NCI-H345 (cell line): ENCODE measurements at places on chromosomes 11 and 22.

DNA sequence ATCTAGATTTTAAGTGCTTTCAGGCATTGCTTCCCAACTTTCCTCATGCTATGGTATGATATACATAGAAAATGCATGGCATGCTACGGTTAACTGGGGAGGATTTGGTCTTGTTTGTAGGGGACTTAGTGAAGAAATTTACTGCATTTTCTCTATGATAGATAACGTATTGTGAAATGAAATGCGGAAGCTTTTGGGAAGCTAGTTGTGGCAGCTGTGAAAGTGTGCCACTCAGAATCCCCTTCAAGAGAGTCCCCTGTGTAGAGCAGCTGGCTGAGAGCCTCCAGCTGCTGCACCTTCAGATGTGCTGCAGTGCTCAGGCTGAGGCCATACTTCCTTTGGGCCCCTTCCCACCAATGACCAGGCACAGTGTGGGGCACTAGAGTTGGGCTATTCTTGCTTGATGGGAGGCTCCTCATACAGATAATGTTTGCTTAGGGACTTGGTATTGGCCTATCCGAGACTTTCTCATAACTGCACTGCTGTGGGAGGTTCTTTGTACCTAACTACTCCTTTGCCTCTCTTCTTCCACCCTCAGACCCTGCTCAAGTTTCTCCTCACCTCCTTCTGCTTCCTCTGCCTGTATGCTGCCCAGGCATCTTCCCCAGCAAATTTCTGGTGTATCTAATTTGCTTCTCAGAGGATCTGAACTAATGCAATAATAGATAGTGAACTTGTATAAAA lies 67.3 kb downstream of the HIPK3 start:
- DNase-seq, result no peak

GRCh38 chr11:115221461-115222069 lies 282.6 kb downstream of the CADM1 start:
- no peak for DNase-seq

DNA sequence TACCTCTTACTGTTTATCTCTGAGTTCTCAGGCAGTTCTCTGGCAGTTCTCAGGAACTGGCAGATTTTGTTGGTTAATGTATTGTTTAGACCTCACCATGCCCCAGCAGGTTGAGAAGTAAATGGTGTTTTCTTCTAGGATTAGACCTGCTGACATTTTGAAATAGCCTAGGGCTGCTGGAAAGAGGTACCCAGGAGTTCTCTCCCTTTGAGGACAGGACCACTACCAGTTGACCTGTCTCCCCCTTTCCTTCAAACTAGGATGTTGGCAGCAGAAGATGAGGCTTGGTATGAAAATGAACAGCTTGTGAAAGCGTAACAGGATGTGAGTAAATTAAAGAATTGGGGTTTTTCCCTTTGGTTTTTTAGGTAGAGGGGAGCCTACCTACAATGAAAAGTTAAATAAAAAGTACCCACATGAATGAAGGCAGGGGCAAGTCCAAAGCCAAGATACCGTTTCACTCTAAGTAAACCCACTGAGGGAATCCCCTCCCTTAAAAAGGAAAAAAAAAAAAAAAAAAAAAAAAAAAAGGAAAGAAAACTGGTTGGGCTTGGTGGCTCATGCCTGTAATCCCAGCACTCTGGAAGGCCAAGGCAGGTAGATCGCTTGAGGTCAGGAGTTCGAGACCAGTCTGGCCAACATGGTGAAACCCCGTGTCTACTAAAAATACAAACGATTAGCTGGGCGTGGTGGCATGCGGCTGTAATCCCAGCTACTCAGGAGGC lies 96.2 kb downstream of the PDHX start:
- DNase-seq, result no peak

GRCh38 chr11:59206635-59207034 lies 6.1 kb downstream of the MPEG1 start:
- peak; percentile 24 for DNase-seq

GRCh38 chr11:29124470-29124869 lies 892.4 kb downstream of the KCNA4 start:
- DNase-seq, result no peak

- no peak for DNase-seq
Observed at GRCh38 chr11:84372381-84372950, 1086.3 kb upstream of the CCDC90B start.

DNA sequence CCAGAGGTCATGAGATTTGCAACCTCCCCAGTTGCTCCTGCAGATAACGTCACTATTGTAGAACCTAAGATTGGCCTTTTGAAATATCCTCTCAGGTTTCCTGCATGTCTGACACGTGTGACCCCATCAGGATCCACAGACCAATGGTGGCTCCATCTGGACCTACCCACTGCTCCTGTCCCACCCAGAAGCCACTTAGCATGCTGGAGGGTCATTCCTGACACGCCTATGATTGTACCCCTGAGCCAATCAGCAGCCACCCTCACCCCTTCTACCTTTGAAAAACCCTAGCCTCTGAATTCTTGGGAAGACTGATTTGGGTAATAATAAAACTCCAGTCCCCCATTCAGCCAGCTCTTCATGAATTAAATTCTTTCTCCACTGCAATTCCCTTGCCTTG lies 20.1 kb upstream of the NARS2 start:
- DNase-seq, result no peak

DNA sequence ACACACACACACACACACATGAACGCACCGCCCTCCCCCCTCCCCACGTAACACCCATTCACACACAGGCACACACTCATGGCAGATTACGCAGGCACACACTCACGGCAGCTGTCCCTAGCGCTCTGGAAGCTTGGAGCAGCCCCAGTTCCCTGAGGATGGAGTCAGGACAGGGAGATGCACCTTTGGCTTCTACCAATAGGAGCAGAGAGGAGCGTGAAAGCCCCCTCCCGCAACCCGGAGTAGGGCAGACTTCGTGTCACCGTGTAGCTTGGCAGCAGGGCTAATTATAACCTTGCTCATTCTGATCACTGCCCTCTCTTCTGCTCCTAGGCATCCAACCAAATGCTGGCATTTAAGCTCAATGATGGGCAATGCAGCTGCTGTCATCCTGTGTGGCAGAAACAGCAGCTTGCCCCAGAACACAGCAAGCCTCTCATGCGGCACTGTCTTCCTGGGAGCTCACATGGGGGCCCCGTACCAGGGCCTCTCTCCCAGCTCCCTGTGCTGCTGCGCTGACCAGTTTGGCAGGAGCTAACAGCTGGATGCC lies 31.9 kb downstream of the ANKK1 start:
- DNase-seq, result no peak

DNA sequence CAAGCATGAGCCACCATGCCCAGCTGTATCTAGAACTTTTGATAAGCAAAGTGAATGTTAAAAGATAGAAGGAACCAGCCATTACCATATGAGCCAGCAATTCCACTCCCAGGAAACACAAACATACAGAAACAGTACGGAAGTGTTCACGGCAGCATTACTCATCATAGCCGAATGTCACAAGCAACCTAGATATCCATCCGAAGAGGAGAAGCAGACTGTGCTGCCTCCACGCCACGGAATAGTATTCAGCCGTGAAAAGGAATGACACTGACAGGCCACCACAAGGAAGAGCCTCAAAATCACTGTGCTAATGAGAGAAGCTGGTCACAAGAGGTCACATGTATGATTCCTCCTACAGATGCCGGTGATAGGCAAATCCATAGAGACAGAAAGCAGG lies 17.6 kb upstream of the MGAT3 start:
- DNase-seq, result no peak

DNA sequence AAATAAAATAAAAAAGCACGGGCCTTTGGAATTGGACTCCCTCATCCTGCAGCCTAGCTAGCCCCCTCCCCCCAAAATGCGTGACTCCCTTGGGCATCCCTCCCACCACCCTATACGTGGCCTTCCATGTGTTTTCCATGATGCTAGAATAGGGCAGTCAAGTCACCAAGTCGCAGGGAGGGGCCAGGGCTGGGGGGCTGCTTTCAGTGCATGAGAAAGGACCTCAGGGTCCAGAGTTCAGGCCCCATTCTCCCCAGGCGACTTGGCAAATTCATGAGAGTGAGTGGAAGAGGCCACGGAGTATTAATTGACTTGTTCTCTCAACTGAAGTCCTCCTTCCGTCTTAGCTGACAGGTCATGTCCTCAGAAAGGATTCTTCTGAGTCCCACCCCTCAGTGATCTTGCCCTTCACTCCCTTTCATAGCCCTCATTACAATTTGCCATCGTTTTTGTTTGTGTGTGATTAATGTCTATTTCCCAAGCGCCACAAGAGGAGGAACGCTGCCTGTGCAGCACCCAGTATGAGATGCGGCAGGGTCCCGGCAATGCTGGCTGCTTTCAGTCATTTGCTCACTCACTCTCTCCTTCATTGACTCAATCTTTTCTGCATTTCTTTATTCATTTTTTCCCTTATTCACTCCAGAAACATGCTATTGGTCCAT lies 17.4 kb downstream of the LRRC32 start:
- no peak for DNase-seq

DNA sequence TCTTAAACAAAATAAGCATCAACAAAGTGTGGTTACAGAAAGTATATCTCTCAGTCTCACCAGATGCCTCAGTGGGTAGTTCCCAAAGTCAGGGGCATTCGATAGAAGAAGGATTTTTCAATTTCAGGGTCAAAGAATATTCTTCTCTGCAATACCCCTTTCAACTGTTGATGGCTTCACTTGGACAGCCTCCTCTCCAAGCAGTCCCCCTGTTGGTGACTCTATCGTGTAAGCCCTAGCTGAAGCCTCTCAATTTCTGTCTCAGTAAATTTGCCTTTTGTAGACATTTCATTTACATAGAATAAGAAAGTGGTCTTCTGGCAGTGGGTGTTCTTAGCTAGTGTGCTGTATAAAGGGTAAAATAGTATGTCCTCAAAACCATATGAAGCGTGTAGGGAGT lies 11.3 kb upstream of the CCDC83 start:
- DNase-seq, result no peak

- DNase-seq, result no peak
Observed at GRCh38 chr11:88420165-88420791, 82.7 kb upstream of the CTSC start.

DNA sequence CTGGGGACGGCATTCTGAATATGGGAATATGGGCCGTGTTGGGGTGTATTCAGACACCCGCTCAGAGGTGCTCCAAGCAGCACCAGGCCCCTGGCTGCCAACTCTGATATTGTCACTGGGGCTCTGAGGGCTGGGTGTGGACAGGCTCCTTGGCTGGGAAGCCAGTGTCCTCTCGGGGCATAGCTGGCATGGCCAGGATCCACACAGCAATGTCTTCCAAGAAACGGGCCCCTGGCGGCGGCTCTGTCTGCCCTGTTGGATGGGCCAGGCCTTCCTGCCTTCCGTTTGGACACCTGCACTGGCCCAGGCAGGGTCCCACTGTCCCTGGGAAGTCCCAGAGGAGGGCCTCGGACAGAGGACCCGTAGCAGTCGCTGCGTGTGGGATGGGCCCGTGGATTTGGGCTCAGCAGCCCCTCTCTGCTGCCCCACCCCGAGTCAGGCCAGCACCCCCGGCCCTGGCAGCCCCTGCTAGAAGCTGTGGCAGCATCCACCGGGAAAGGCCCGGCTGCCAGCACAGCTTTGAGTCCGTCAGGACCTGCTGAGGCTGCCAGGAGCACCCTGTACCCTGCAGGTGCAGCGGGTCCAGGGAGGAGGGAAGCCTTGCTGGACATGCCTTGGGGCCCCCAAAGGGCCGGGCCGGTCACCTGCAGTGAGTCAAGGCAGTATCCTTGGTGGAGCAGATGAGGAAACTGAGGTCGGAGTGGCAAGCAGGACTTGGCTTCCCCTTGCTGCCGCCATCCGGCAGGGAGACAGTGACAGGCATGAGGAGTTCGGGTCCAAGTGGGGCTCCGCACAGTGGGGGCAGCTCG lies 4.1 kb downstream of the PANX2 start:
- no peak for DNase-seq

GRCh38 chr11:120001178-120002090 lies 136.5 kb downstream of the TRIM29 start:
- no peak for DNase-seq

GRCh38 chr11:46594785-46595184 lies 962 bp upstream of the AMBRA1 start:
- no peak for DNase-seq

DNA sequence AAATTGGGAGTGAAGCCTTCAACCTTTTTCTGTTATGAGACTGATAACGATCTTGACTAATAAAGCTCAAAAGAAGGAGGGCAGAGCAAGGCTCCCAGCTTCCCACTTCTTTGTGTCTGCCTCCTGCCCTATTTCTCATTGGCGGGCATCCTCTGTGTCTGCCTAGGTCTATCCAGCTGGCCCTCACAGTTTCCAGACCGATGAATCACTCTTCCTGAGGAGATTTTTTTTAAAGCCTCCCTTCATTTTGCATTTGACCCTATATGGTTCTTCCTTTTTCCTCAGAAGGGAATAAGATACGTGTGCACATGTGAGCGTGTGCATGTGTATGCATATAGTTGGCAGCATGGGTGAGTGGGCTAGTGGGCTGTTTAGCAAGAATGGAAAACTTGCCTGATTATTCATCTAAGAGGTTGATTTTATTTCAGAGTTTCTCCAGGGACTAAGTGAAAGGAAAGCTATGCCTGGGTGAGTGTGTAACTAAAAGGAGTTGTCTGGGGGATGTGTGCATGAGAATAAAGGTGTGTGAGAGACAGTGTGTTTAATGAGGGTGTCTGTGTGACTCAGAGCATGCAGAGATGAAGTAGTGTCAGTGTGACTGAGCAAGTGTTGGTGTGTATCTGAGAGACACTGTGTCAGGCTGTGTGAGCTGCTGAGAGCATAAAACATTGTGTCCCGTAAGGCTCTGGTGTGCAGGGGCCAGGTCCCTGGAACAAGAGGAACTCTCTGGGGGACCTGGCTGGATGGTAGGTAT lies 12.2 kb downstream of the PHLDB1 start:
- DNase-seq, result no peak

DNA sequence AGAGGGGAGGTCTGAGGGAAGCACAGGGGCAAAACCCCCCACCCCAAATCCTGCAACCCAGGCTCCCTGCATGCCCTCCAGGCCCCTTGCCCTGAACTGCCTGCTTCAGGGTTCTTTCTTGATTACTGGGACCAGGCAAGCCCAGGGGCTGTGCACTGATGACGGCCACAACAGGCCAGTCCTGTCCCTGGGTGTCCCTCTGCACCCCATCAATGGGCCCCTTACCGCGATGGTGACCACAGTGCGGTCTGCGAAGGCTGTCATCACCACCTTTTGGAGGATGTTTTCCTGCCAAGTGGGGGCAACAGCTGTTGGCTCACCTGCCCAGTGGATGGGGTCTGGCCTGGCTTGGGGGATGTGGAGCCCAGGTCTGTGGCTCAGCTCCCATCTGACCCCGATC lies 5.0 kb upstream of the KCNJ11 start:
- no peak for DNase-seq

- DNase-seq, result peak; percentile 64
Observed at GRCh38 chr11:65524741-65525545, at the start of gene SCYL1. Gene SCYL1 (plus strand): TSS chr11:65525083. CDS start chr11:65525154, 71 bp downstream.
